ENCODE measurements at places on chromosomes 4 and X.

DNA sequence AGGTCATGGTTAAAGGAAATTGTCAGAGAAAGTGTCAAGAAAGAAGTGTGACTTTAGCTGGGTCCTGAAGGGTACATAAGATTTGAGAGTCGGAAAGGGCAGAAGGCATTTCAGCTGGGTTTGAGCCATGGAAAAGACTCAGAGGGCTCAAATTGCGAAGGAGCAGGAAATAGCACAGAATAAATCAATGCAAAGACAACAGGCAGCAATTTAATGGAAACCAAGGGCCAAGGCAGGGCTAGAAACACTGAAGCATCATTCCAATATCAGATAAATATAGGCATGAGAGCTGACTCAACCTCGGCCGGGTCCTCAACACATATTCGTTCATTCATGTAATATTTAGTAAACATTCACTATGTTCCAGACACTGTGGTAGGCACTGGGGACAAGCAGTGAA is 3.6 kb upstream of the FMR1 start:
- no peak for DNase-seq

- no peak for DNase-seq
These were observed 61.1 kb downstream of the FAM13A start for GRCh38 chr4:88995874-88996273.

- no peak for DNase-seq
These were observed 614.4 kb upstream of the NR3C2 start for GRCh38 chr4:149056615-149057014.

GRCh38 chrX:21721195-21721594 is 36.7 kb downstream of the SMPX start:
- DNase-seq, result no peak

DNA sequence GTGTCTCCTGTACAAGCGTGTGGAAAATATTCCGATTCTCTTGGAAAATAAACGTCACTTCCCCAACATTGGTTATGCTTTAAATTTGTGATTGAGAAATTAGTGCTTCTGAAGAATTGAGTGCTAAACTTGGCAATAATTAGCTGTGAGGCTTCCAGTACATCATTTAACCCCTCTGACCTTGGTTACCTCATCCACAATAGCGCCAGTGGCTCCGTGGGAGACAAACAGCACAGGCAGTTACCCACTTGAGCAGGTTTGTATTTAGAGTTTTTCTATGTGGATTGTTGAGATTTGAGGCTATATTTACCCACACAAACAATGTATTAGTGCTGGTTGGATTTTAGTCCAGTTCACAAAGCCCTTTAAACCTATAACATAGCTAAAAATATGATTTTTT is 476.5 kb downstream of the NKX6-1 start:
- no peak for DNase-seq

DNA sequence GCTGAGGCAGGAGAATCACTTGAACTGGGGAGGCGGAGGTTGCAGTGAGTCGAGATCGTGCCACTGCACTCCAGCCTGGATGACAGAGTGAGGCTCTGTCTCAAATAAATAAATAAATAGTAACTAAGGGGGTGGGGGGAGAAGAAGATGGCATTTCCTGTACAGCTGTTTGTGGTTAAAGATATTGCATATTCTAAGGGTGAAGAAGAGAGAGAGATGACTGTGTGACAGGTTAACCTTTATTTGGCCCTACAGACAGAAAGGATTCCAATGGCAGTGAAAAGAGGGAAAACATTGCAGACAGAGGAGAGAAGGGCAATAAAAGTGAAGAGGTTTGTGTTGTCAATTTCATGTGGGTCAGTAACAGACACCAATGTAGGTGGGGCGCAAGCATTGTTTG is 9.4 kb downstream of the TASL start:
- DNase-seq, result no peak

DNA sequence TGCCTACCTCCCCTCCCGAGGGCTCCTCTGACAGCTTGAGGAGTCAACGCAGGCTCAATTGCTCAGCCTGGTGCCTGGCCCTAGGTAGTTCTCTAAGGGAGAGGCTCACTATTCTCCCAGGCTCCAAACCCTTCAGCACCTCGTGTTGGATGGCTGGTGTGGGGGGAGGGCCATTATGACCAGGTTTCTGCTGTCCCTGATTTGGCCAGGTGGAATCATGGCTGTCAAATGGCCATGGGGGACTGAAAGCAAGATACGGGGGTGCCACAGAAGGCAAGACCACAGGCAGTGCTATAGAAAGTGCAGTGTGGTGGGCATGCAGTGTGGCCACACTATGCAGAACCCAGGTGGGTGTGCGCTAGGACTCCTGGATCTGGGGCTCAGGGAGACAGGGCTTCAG is 9.5 kb downstream of the PNMA6F start:
- no peak for DNase-seq

DNA sequence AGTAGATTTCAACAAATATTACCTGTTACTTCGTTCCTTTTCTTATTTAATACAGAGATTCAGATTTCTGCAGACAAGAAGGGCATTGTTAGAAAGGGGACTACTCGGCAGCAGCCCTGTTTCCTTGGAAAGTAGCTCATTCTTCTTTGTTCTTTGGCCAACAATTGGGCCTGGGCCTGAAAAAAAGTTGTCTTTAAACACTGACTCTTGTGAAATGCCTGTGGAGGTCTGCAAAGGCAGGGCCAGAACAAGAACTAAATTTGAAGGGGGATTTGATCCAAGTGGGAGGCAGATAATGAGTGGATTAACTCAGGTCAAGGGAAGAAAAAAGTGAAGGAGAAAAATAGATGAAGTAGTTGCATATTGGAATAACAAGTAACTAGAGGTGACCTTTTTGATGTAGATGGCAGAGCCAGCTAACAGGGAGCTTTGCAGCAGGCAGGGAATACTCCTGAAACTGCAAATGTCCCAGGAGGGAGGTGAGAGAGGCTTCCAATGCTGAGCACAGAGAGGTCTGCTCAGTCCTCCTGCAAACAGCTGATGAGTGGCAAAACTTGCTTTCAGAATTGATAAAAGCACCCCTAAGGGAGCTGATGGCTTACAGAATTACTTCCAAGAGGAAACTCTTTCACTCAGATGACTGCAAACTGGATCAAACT is 393.2 kb upstream of the HS3ST1 start:
- no peak for DNase-seq

DNA sequence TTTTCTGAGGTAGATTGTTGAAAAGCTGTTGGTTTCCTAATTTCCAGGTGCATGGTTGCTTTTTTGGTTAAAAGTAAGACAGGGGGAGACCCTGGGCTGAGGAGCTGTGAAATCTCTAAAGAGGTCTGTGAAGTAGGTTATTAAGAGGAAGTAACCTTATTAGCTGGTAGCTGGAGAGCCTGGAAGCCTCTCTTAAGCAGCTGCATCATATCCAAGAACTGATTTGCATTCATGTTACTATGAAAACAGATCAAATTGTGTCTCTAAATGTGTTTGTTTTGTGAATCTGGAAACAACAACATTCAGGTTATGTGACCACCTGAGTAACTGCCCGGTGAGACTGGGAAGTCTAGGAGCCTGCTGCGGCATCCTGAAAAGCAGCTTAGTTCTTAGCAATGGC is 54.1 kb downstream of the ARHGAP10 start:
- no peak for DNase-seq

- no peak for DNase-seq
These were observed 52.8 kb upstream of the RBM47 start for GRCh38 chr4:40682290-40683101.

DNA sequence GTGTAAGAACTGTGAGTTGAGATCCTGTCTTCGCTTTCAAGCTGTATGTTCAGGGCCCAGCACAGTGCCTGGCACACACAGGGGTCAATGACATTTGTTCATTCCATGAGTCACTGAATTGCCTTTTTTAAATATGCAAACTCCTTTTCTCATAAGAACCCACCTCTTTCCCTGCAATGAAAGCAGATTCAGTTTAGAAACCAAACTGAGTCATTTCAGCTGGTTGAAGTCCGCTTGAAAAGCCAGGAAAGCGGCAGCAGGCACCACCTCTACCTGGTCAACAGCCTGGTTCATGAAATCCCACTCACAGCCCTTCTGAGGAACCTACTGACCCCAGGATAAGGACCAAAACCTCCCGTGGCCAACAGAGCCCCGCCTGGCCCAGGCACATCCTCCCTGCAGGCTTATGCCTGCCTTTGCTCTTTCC is 4.5 kb upstream of the C1QTNF7 start:
- no peak for DNase-seq

DNA sequence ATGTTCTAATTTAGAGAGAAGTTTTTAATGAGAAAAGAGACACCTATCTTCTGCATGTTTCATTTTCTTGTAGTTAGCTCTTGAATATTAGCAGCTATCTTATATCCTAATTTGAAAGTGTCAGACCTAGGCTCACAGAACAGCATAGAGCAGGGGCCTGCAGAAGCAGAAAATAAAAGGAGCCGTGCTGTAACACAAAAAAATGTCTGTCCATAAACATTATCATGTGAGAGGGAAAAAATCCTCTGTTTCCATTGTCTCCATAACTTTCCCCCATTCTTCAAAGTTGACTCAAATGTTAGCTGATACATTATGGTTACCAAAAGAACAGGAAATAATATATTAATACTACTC is 329.2 kb upstream of the EPHA5 start:
- no peak for DNase-seq

DNA sequence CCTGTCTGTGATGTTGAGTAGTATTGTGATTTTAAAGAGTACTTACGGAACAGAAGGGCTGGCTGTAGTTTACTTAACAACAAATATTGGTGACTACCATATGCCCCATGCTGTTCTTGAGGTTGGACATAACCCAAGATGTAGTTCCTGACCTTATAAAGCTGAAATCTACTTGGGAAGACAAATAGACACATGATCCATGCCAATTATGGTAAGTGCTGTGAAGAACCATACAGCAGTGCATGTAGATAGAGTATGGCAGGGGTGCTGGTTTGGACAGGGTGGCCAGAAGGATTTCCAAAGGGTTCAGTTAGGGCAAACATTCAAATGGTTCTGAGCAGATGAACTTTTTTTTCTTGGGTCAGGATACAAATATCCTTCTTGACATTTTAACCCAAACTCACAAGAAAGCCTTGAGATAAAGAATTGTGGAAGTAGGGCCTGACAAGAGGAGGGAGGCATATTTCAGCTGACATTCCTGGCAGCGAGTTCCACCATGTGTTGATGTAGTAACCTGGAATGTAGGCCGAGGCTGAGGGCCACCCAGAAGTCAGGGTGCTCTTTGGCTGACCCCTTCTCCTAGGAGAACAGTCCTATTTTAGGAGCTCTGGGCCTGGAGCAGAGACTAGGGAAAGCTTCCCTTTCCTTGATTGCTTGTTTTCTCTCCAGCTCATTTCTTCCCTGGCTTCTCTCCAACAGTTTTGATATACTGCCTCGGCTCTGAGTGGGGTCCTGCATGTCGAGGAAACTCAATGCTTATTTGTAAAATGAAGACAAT is 74.2 kb downstream of the FREM3 start:
- no peak for DNase-seq

GRCh38 chrX:129077424-129078170 is 445.7 kb downstream of the SMARCA1 start:
- no peak for DNase-seq

DNA sequence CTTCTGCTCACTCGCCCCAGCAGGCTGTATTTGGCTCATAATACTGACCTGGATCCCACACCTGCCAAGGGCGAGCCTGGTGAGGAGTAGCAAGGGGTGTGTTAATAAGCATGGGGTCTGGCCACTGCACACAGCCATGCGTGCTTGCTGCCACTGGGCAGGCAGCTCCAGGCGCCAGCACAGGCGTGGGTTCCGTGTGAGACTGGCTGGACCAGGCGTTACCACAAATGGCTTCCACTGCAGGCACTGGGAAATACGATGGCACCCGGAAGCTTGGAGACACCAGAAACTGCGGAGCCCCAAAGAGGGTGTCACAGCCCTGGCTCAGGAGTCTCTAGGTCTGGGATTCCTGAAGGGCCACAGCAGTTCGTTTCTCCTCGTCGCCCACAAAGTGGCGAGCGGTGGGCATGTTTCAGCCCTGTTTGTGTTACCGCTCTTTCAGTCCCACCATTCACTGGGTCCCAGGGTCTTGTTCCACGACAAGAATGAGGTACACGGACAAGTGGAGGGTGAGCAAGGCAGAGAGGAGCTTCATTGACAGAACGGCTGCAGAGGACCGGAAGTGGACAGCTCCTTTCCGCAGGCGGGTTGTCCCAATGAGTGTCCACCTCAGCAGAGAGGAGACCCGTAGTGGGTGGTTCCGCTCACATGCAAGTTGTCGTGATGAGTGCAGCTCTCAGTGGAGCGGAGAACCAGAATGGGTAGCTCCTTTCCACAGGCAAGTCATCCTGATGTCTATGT is 428.9 kb downstream of the EPHA5 start:
- DNase-seq, result no peak

DNA sequence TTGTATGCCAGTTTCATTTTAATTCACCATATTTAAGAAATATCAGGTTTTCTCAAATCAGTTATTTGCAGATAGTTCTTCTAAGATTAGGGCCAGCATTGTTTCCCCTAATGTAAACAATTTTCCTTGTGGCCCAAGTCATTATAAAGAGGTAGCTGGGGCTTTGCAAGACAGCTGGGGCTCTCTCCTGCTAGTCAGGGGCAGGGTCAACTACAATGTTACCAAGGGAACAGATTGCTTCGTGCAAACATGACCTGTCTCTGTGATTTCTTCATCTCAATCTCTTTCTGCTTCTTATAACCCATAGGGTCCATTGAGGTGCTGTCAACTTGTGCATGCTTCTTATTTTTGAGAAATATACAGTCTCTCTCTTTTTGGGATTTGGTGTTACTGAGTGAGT is 12.1 kb downstream of the ARMCX6 start:
- no peak for DNase-seq

DNA sequence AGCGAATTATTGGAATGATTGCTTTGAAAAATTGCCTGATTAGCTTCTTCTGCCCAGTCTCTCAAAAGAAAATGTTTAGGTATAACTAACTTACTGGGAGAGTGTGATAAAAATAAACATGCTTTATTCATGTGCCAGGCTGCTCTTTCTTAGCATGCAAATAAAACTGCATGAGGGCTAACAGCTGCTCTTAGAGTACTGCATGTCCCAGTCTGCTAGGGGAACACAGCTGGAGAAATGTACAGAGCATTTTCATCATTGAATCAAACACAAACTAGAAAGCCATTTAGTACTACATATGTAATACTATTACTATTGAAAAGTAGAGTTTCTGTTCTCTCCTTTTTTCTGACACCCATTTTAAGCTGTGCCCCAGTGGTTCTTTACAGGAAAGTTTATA is 726.0 kb downstream of the GRID2 start:
- no peak for DNase-seq

GRCh38 chr4:84565951-84566350 is 17.0 kb upstream of the CDS1 start:
- no peak for DNase-seq

GRCh38 chr4:32519060-32519459 is 1798.9 kb downstream of the PCDH7 start:
- no peak for DNase-seq

DNA sequence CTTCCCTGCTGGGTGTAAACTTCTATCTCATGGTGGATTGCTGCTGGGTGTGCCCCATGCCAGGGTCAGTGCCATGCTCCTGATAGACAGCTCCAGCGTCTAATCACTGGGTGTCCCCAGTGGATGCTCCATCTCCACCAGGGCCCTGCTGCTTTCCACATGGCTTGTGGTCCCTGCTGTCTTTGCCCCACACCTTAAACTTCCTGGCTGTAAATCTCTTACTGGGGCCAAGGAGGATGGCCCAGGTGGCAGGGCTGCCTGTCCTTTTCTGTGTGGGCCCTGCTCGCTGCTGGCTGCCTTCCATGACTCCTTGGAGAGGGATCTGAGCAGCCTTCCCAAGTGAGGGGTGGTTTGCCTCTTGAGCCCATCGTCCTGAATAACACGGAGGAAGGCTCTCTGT is 51.8 kb downstream of the RGS12 start:
- no peak for DNase-seq

GRCh38 chr4:151822331-151822730 is 61.5 kb upstream of the GATB start:
- DNase-seq, result no peak

- DNase-seq, result no peak
These were observed 2370.7 kb downstream of the PCDH7 start for GRCh38 chr4:33090910-33091309.

All from stimulated activated CD4-positive, alpha-beta T cell treated with anti-CD3 and anti-CD28 coated beads, TNF-alpha, amount 100 ng/mL, for 4 hours (primary cell).